SK-MEL-5 (cell line): ENCODE measurements at places on chromosomes 7 and 10. TPM values are rescaled to one million over a fixed set of nuclear protein-coding genes. Genes with fewer than 3 reads are reported as not detected.

CFAP69 gene
- 2.1 and 6.6 TPM in 2 replicates for total RNA-seq

DNA sequence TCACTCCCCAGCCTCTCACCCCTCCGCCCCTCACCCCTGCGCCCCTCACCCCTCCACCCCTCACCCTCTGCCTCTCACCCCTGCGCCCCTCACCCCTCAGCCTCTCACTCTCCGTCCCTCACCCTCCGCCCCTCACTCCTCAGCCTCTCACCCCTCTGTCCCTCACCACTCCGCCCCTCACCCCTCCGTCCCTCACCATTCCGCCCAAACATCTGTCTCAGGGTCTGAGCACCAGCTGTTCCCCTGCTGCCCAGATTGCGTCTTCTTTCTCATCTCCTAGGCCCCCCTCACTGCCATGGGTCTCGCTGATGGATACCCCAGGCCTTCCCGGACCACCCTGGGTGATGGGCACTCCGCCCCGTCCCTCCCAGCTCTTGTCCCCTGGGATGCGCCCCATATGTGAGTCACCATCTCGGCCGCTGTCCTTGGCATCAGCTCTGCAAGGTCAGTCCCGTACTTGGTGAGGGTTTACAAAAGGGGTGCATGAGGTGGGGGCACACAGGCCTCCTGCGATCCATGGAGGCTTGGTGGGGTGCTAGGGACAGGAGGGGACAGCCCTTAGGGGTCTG is 65.4 kb upstream of the GNA12 start:
- no peak for DNase-seq

GRCh38 chr10:61159253-61159652 is 215.3 kb upstream of the RHOBTB1 start:
- no peak for DNase-seq

- DNase-seq: no peak
These were observed 337.0 kb downstream of the FRMD4A start for GRCh38 chr10:13993673-13994089.

PPP1R3A gene
- total RNA-seq: not detected in 2 replicates

DNA sequence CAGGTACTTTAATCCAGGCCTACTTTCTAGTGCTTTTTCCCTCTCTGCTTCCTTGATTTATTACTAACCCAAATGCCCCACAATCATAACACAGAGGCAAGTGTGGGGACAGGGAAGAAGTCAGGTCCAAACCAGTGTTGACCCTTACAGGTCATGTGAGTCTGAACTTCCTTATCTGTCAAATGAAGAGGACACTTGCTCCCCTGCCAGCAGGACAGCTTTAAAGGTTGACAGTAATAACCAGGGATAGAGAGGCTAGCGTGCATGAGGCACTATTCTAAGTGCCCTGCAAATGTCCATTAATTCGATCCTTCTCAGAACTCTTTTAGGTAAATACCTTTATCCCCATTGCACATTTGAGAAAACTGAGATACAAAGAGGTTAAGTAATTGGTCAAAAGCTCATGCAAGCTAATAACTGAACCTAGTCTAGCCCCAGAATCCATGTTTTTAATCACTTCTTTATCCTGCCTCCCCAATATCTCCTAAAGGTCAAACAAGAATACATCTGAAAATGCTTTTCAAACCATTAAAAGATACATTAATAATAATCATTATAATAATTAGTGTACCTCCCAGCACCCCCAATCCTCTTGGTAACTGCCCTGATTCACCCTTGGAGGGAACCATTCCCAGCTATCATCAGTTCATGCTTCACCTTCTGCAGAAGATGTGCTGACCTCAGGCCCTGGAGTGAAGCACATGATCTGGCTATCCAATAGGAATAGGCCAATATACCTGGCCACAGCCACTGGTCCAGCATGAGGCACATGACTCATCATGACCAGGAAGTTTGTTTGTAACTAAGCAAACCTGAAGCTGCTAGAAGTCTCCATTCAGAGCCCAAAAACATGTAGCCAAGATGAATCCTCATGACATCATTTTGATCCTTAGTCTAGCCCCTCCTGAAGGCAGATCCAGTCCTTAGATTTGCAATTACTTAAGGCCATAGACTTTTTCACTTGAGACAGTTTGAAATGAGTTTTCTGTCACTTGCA is 40.7 kb downstream of the SGMS1 start:
- DNase-seq: no peak

GRCh38 chr7:66344166-66344565 is 139.0 kb downstream of the TPST1 start:
- DNase-seq: no peak

MTG1 gene
- 34.9 and 38.5 TPM in 2 replicates for total RNA-seq

DNA sequence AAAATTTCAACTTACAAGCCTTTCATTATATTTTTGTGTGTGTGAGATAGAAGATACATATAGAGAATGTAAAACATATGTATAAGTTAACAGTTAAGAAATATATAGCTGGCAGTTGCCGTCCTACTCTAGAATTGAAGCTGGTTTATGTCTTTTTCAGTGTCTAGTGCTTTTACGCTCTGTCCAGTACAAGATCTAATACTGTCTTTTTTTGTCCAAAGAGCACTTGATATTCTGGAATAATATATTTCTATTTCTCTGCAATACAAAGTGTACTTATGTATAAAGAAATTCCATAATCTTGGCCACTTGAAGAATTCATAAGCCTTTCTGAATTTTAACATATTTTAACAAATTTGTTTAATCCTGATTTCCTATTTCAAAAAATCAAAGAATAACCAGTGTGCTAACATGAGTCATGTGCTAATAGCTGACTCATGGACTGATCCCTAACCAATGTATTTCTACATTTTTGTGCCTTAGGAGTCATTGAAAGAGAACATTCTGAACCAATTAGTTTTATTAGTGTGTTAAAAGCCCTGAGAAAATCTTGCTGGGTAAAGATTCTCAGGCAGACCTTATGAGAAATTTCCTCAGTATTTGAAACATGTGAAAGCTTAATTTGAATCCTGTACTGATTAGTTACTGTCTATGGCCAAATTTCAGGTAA is 73.2 kb upstream of the CCAR1 start:
- no peak for DNase-seq

CNTNAP2 gene
- not detected in 2 replicates for total RNA-seq

DNA sequence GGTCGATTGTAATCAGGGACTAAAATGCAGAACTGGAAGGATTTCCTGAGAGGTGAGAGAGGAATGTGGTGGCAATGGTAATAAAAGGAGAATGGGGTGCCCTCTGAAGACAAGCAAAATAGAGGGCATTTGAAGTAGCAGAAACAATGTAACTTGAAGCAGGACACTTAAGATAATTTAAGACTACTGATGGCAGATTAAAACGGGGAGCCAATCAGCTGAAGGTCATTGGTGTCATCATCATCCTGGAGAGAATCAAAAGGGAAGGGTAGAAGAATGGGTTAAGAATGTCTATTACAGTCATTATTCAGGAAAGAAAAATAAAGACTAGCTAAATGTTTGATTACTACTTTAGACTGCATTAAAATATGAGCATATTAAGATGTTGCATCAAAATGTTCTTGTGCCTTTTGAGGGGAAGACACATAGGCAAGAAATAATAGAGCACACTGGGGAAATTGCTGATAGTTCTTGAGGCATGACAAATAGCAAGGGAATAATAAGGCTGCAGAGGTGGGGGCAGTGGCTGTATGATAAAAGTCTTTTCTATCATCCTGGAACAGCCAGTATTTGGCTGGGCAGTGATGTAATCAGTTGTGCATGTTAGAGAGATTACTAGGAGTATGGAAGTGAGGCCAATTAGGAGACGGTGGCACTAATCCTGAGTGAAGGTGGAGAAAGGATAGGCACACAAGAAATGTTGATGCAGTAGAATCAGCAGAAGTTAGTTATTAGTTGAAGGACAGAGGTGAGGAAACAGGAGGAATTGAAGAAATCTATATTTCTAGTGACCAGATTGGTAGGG is 60.2 kb downstream of the CCDC71L start:
- no peak for DNase-seq

- no peak for DNase-seq
These were observed 2.0 kb upstream of the GATA3 start for GRCh38 chr10:8052341-8052955.

DNA sequence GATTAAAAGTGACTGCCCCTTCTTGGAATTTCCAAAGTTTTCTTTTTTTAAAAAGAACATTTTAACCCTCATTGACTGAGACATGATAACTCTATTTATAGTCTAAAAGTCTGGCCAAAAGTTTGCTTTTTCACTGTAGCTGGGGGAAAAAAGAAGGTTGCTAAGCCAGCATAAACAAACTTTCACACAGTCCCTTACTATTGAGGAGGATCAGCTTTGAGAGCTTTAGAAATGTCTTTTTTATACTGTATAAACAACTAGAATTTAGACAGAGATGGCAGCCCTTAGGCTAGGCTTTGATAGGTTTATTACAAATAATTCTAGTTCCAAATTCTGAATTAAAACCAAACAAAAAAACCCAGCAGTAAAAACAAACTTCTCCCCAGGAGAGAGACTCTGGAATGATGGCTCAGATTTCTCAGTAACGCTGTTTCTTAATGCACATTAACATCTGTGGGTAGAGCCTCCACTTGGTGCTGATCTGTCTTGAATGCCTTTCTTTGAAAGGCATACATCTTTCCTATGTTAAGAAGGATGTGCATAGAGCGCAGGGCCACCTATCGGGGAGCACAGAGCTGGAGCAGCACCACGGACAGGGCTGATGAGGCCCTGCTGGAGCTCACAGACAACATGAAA is 100.9 kb upstream of the PDLIM1 start:
- DNase-seq: no peak
